Activated CD4-positive, alpha-beta memory T cell treated with anti-CD3 and anti-CD28 coated beads, Interleukin-2, amount 10 ng/mL, durations not matched to agents 7 days and 5 days (primary cell): ENCODE measurements at places on chromosomes 5 and 9. TPM values are rescaled to one million over a fixed set of nuclear protein-coding genes. Genes with fewer than 3 reads are reported as not detected.

- H3K4me1 ChIP-seq = no peaks in the 10 kb centered on the region
- DNase-seq = no peak
- no peak overlapping the region for H3K4me3 ChIP-seq
- H3K27me3 ChIP-seq = no peaks in the 10 kb centered on the region
- no peak overlapping the region for H3K27ac ChIP-seq
Measured at GRCh38 chr5:86155796-86156195, 461.9 kb upstream of the COX7C start.

GRCh38 chr5:17928581-17928981 lies 294.3 kb downstream of the TAF11L14 start:
- no peaks in the 10 kb centered on the region for H3K36me3 ChIP-seq
- no peak overlapping the region for H3K4me3 ChIP-seq

- H3K27ac ChIP-seq = no peak overlapping the region
- no peaks in the 10 kb centered on the region for H3K4me1 ChIP-seq
- no peaks in the 10 kb centered on the region for H3K27me3 ChIP-seq
- no peak for DNase-seq
Measured at GRCh38 chr5:6183391-6184390, 194.7 kb downstream of the MED10 start.

DNA sequence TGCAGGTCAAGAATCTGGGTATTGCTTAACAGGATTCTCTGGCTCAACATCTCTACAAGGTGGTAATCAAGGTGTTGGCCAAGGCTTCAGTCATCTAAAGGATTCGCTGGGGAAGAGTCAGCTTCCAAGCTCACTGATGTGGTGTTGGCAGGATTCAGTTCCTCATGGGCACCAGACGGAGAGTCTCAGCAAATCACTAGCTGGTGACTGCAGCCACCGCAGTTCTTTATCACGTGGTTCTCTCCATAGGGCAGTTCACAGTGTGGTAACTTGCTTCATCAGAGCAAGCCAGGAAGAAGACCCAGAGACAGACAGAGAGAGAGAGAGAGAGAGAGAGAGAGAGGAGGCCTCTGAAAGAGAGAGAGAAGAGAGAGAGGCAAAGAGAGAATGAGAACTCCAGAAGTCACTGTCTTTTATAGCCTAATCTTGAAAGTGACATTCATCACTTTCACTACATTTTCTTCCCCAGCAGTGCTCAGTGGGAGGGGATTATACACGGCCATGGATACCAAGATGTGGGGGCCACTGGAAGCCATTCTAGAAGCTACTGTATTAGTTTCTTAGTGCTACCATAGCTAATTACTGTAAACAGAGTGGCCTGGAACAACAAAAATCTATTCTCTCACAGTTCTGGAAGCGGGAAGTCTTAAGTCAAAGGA lies 109.2 kb upstream of the SMIM23 start:
- no peak overlapping the region for H3K27ac ChIP-seq
- H3K27me3 ChIP-seq = peaks cover 13% of the 10 kb centered on the region
- no peak for DNase-seq
- no peaks in the 10 kb centered on the region for H3K36me3 ChIP-seq
- H3K4me1 ChIP-seq = no peaks in the 10 kb centered on the region

The CDC37L1 gene
- total RNA-seq = 11.9 TPM

DNA sequence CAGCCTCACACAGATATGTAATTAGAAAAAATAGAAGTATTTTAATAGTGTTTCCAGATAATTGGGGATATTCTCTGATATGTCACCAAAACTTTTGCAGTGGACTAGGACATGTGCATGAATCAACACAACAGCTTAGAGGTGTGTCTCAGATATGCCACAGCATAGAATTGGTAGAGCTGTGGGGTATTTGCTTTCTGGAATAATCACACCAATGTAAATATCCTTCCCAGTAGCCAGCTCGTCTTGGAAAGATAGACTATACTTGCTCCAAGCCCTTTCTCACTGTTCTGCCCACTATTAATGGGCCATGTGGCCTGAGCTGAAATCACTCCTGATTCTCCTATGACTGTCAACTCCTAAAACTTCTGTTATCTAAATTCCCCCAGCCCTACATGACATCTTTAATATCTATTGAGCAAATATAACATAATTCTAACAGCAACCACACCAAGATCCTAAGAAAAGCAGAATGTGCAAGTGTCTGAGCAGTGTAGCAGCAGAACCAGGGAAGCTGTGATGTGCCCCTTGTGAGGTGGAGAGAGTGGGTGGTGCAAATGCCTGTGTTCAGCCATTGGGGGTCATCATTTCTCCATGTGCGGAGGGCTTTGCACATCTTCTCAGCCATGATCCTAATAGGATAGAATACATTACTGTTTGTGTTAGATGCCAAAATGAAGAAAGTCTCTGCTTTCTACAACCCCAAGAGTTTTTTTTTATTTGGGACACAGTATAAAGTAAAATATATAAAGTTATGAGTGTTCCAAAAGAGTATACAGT lies 65.0 kb downstream of the MELK start:
- DNase-seq = no peak
- no peaks in the 10 kb centered on the region for H3K27me3 ChIP-seq
- H3K27ac ChIP-seq = peak overlapping the region; percentile 13
- H3K36me3 ChIP-seq = peaks cover 53% of the 10 kb centered on the region
- no peak overlapping the region for H3K4me3 ChIP-seq

DNA sequence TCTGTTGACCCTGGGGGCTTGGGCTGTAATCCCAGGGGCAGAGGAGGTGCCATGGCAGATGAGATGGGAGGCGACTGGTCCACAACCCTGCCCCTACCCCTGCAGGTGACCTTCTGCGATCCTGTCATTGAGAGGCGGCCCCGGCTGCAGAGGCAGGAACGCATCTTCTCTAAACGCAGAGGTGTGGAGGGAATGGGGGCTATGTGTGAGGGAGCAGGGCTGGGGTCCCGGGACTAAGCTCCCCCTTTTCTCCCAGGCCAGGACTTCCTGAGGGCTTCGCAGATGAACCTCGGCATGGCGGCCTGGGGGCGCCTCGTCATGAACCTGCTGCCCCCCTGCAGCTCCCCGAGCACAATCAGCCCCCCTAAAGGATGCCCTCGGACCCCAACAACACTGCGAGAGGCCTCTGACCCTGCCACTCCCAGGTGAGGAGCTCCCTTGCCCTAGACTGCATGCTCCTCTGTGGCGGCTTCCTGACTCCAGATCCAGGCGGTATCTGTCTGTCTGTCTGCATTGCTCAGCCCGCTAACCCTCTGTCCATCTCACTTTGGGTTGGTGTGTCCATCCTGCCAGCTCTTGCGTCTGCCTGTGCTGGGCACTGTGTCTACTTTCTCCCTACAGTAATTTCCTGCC lies 9.9 kb downstream of the ZDHHC12 start:
- H3K4me1 ChIP-seq = no peaks in the 10 kb centered on the region
- no peak overlapping the region for H3K27ac ChIP-seq
- H3K4me3 ChIP-seq = no peak overlapping the region
- DNase-seq = no peak
